NCI-H2227 treated with DMSO at 0.1 percent for 48 hours (cell line): ENCODE measurements at places on chromosomes 7 and 10.

DNA sequence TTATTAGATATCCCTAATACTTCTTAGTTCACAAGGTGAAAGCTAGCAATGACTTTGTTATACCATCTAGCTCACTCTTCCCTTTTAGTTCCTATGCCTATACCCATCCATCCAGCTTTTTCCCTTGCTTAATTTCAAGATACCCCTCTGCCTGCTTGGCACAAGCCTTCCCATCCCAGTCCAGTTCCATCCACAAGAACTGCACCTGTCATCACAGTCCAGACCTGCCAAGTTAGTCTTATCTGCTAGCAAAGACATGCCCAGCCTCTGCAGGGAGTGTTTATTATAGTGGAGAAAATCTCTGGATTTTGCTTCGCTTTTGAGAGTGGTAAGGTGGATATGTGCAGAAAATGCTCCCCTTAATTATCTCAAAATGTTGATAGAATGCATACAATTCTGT lies 158.2 kb downstream of the ST7 start:
- DNase-seq, result no peak

DNA sequence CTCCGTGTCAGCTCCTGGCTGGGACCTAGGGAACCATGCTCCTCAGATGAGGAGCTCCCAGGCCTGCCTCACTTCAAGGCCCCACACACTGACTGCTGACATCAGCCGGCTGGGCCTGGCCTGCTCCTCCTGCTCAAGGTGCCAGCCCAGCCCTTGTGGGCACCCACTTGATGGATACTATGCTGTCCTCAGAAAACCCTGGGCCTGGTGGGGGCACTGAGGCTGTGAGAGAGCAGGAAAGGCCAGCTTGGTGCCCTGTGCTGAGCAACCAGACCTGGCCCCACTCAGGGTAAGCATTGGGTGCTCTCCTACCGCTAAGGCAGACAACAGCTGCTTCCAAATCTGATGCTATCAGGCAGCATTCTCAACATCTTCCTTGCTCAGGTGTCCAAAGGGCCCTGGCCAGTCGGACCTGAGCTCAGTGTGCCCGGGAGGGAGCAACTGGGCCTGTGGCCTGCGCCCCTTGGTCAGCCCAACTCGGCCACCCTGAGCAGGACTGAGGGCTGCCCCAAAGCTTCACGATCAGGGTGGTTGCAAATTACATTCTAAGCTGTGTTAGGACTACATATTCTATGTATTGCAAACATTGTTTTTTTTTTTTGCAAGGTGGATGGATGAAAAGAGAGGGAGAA lies 21.9 kb upstream of the ANTXRL start:
- DNase-seq, result no peak

DNA sequence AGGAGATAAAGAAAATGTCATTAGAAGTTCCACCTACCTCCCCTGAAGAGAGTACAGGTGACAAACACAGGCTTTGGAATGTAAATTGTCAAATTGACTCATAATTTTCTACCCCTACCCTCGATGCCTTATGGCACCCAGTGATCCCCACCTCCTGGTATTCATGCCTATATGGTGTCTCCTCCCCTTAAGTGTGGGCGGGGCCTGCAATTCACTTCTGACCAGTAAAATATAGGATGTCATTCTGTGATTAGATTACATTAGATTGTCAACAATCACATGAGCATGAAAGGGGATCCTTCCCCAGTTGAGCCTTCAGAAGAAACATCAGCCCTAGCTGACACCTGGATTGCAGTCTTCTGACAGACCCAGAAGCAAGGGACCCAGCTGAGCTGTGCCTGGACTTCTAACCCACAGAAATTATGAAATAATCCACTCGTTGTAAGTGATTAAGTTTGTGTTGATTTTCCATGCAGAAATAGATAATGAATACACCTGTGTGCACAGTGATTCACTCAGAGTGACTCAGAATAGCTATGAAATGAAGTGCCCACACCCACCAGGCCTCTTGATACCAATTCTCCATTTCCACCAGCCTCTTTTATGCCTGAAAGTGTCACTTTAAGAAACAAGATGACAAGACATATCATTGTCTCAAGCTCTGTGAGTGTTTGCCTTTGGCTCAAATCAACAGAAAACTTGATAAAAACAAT lies 8.5 kb upstream of the SLC39A12 start:
- no peak for DNase-seq

GRCh38 chr7:139799586-139799985 lies 21.8 kb upstream of the HIPK2 start:
- no peak for DNase-seq

- no peak for DNase-seq
Observed at GRCh38 chr10:30935078-30935477, 96.6 kb downstream of the ZNF438 start.

DNA sequence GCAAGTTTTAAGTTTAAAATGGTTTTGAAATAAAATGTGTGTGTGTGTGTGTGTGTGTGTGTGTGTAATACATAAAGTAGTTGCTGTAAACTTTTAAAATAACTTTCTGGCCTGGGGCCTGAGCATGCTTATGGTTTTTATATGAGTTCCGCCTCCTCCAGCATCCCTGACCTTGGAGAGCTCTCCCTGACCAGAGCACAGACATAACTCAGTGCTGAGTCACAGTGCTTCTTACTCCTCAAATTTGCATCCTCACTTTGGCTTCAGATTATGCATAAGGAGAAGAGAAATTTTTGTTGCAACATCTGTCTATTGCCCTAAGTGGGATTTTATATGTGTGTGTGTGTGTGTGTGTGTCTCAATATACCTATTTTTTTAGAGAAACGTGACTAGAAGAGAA lies 200.8 kb downstream of the ELMO1 start:
- DNase-seq, result no peak

- peak; percentile 41 for DNase-seq
Observed at GRCh38 chr7:101814081-101814990, 3.1 kb upstream of the CUX1 start.

DNA sequence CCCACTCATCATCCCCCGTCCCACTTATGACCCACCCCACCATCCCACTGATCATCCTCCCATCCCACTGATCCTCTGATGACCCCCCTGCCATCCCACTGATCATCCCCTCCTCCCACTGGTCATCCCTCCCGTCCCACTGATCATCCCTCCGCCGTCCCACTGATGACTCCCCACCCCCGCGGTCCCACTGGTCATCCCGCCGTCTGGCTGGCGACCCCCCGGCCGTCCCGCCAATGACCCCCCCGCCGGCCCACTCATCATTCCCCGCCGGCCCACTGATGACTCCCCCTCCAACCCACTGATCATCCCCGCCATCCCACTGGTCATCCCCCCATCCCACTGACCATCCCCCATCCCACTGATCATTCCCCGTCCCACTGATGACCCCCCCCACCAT lies 161.1 kb downstream of the GRM8 start:
- DNase-seq, result no peak
